NCI-H1092 treated with DMSO at 0.1 percent for 48 hours (cell line): ENCODE measurements at places on chromosomes 5 and 9.

- no peak for DNase-seq
Observed at GRCh38 chr5:7422316-7423106, 26.6 kb downstream of the ADCY2 start.

- DNase-seq: no peak
Observed at GRCh38 chr5:130243641-130244040, 339.4 kb downstream of the CHSY3 start.

- DNase-seq: no peak
Observed at GRCh38 chr9:99192786-99193465, 28.8 kb downstream of the ALG2 start.

DNA sequence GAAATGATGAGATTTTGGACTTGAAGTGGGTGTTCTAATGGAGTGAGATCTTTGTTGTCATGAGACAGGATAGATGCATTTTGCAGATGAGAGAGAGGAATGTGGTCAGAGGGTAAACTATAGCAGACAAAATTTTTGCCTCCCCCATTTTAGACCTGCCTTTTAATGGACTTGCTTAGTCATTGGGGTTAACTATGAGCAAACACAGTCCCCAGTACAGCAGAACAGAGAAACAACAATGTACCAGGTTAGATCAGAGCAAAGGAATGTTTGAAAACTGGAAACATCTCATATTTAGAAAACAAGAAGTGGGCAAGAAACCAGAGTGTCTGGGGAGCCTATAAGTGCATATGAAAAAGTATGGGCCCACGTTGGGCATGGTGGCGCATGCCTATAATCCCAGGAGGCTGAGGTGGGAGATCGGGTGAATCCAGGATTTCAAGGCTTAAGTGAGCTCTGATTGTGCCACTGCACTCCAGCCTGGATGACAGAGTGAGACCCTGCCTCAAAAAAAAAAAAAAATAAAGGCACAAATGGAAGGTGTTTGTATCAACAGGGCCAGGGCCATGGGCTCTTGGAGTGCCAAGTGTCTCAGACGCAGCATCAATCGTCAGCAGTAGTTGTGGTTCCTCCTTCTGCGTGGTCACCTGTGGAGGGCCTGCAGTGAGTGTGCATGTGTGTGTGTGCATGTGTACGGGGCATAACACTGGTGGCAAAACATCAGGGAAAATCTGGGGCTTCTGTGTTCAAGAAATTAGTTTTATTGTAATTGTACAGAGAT, 214.4 kb upstream of the S1PR3 start:
- no peak for DNase-seq

- no peak for DNase-seq
Observed at GRCh38 chr5:96781031-96781971, 26.4 kb downstream of the ERAP1 start.

DNA sequence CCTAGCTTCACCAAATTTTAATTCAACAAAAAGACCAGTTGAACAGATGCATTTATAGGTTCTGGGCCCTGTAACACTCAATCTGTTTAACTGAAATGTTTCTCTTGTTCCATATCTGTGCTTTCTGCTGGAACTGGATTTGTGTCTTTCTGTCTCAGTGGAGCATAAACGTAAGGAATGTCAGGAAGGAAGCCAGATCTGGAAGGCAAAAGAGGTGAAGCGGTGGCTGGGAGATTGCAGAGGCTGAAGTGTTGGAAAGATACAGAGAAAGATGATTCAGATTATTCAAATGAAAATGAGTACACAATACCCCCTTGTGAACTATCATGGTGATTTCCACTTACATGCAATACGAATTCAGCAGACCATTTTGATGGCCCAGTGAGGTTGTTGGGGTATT, 406.8 kb downstream of the BRINP1 start:
- no peak for DNase-seq
